ENCODE measurements at places on chromosomes 2 and 18.

DNA sequence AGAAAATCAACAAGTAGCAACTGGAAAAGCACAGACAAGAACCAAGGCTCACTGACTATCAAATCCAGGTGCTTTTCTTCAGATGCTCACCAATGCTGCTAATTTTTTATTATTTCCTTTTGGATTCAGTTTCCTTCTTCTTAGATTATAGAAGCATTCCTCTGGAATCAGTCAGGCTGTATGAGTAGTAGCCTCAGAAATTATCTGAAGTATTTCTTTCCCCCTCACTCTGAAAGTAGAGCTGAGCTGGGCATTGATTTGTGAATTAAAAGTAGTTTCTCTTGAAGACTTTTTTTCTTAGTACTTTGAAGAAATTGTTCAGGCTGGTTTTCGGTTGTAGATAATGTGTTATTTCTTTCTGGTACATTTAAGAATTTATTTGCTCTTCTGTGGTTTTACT lies 273.7 kb downstream of the NOL4 start:
- no peak for DNase-seq

- no peak for DNase-seq
Observed at GRCh38 chr18:5476961-5477800, 66.6 kb downstream of the EPB41L3 start.

DNA sequence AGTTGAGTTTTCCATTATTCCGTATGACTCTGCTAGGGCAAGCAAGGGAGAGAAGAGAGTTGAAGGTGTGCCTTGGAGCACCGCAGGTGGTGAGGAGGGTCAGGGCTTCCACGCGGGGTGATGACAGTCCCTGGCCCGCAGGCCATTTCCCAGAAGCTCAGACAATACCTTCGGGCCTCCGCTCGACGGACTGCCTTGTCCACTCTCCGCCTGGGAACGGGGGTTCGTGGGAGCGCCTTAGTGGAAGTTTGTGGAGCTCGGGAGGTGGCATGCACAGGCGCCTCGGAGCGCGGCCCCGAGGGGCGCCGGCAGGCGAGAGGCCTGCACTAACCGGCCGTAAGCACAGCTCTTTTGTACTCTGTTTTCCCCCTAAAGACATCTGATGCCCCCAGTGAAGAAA lies 69.8 kb downstream of the ARHGEF33 start:
- no peak for DNase-seq

- DNase-seq: no peak
Observed at GRCh38 chr18:67243799-67244587, 272.5 kb downstream of the DSEL start.
